ENCODE measurements at places on chromosomes 7 and 10.

DNA sequence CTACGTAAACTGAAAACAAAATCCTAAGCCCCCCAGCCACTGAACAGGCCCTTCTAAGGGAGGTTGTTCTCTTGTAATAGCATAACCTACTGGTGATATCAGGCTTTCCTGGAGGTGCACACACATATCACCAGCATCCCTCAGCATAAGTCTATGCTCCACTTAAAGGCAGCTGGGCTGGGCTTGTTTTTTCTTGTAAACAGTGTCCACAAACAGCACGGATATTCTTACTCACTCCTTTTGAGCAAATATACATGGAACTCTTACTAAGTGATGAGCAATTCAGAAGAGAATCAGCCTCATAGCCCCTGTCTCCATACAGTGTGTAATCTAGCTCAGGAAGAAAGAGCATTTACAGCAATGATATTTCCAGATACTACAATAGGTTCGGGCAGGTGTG is 2.4 kb downstream of the LRIT1 start:
- no peak for DNase-seq

DNA sequence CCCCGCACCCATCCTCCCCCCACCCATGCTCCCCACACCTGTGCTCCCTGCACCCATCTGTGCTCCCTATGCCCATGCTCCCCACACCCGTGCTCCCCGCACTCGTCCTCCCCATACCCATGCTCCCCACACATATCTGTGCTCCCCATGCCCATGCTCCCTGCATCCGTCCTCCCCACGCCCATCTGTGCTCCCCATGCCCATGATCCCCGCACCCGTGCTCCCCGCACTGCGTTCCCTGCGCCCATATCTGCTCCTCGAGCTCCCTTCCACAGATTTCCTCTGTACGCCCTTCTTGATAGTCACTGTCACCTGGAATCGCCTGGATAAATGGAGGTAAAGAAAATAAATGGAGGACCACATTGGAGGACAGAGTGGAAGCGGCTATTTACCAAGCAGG is 9.9 kb downstream of the DIP2C start:
- no peak for DNase-seq

DNA sequence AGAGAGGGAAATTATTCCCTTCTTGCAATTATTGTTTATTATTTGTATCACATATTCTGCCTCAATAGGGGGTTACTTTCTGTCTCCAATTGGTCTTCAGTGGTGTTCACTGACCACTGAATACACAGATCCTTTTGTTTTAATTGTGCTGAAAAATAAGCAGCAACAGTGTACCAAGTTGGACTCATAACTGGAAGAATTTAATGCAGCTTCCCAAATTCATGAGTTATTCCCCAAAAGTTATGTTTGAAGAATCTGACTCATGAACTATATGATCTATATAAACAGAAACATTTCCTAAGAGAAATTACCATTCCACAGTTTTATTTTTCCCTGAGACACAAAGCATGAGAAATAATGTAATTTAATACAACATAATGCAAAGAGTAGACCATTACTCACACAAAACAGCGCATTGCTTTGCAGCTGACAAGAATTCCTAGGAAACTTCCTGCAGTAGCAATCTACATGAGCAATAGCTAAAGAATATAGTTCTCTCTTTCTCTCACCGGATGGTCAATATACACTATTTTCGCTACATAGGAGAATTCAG is 479.2 kb downstream of the HTR7 start:
- no peak for DNase-seq

DNA sequence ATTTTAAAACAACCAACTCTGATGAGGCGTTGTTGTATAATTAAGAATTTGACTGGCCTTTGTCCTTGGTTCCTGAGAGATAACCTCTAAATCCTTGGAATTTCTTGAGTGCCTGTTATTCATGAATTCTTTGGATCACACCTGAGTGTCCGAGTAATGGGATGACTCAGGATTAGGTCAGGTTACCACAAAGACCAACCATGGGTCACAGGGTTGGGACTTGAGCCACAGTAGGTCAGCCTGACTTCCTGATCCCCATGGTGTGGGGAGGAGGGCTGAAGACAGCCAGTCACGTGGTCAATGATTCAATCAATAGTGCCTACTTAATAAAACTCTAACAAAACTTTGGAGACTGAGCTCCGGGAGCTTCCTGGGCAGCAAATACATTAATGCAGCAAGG is 192.5 kb downstream of the GFRA1 start:
- no peak for DNase-seq

DNA sequence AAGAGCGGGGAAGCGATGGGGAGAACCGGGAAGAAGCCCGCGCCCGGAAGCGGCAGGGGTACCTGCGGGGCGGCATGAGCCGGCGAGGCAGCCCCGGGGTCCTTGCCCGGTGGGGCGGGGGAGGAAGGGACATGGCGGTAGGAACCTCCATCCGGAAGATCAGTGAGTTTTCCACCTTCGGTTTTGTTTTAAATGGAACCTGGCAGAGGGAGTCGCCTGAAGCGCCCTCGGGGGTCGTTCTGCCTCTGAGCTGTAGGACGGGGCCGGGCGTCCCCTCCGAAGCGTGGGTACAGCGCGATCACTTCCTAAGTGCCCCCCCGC is 471 bp downstream of the PFKP start:
- no peak for DNase-seq

Data from HL-60 (cell line).